ENCODE measurements at places on chromosomes 7 and 10. TPM values are rescaled to one million over a fixed set of nuclear protein-coding genes. Genes with fewer than 3 reads are reported as not detected.

The INHBA gene
- not detected for total RNA-seq

DNA sequence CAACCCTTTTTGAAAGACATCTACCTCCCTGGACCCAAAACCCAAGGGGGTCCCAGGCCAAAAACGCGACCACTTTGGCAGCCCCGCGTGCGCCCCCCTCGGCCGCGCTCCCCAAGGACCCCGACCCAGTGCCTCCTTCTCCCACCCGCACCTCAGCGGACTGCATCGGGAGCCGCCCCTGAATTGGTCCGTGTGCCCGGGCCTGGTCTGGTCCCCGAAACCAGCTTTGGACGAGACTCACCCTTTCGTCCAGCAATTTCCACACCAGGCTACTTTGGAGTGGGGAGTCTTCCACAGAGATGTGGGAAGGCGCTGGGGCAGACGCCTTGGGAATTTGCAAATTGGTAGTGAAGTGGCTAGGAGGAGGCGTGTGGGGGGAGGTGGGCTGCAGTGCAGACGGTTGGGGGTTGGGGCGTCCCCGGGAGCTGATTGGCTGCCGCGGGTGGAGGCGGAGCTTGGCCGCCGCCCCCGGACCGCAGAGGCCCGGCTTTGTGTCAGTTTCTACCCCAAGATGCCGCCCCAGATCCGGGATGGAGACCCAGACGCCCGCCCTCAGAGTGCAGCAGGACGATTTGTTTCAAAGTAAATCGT lies 16.9 kb downstream of the TCAF1 start:
- no peaks in the 10 kb centered on the region for H3K36me3 ChIP-seq
- H3K4me1 ChIP-seq, result no peaks in the 10 kb centered on the region
- H3K27me3 ChIP-seq, result no peaks in the 10 kb centered on the region
- no peak overlapping the region for H3K27ac ChIP-seq
- no peak overlapping the region for H3K4me3 ChIP-seq

- no peak for DNase-seq
- no peaks in the 10 kb centered on the region for H3K4me1 ChIP-seq
- H3K27ac ChIP-seq, result no peak overlapping the region
- H3K4me3 ChIP-seq, result no peak overlapping the region
- H3K27me3 ChIP-seq, result no peaks in the 10 kb centered on the region
- no peaks in the 10 kb centered on the region for H3K36me3 ChIP-seq
Observed at GRCh38 chr7:133853706-133854276, 273.3 kb upstream of the LRGUK start.

DNA sequence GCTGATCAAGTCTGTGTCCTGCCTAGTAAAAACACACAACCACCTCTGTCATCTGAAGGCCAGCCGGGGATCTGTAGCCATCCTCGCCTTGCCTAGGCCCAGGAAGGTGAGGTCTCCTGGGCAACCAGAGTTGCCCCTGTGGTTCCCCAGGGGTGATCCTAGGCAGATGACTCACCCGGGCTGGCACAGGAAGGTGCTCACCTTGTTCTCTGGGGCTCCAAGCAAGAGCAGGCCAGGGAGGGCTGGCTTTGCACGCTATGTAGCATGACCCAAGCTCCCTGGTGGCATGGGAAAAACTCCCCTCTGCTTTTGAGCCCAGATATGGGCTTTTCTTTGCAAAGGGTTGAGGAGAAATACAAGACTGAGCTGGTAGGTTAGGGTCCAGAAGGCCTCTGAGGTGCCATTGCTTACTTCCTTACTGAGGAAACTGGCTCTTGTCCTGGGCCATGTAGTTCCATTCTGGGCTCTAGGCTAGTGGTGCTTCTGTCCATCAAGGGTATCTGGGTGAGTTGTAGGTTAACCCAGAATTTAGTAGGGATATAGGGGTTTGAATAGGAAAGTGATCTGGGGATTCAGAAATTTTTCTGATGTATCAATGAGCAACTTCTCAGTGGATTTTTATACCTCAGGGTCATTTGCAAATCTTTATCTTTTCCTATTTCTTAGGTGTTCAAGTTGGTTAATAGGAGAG lies 112.0 kb downstream of the NT5C2 start:
- no peaks in the 10 kb centered on the region for H3K4me1 ChIP-seq
- no peak overlapping the region for H3K4me3 ChIP-seq
- H3K36me3 ChIP-seq, result no peaks in the 10 kb centered on the region
- H3K27me3 ChIP-seq, result no peaks in the 10 kb centered on the region
- no peak overlapping the region for H3K27ac ChIP-seq

DNA sequence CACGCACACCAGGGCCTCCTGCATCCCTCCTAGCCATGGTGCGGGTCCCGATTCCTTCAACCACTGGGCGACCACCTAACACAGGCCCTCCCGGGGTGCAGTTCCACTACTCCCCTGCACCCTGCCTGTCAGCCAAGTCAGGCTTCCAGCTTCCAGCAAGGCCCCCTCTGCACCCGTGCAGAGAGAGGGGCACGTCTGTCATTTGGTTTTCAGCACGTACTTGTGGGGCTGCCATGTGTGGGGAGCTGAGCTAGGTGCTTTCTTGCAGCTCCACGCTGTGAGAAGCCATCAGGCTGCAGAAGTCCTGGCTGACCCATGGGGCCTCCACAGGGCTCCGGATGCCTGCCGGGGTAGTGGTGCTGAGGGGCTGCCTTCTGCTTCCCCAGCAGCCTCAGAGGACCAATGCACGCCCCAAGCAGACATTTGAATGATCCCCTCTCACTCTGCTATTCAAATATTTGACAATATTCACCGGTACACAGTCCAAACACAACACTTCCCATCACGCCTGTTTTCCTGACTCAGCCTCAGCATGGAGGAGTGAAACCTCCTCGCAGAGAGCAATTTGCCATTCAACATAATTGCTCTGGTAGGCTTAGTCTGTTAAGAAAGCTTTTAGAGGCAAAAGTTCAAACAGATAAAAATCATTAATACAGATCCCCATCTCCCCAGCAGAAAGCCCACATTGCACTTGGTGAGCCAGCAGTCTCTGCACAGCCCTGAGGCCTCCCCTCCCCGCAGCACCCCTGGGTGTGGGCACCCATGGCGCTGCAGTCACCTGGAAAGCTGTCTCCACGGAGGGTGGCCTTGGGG lies 449.9 kb downstream of the PTPRN2 start:
- H3K27me3 ChIP-seq, result no peaks in the 10 kb centered on the region
- no peaks in the 10 kb centered on the region for H3K4me1 ChIP-seq
- no peaks in the 10 kb centered on the region for H3K36me3 ChIP-seq
- DNase-seq, result no peak

All from naive thymus-derived CD4-positive, alpha-beta T cell (primary cell).